Lower leg skin (tissue), 4 donors: ENCODE measurements at places on chromosomes 5 and 9.

DNA sequence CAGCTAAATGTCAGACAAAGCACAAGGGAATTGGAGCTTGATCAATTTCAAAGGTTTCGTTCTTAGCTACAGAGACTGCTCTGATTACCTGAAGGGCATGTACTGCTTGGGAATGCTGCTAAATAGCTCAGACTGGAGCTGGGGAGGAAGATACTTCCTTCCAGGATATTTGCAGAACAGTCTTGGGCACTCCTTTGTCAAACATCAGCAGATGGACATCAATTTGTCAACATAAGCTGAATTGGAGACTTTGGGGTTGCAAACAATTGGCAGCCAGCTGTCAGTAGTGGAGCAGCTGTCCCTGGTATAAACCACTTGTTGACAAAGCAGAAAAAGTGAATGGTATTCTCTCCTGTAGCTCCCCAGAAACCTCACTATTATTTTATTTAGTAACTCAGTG, 182.0 kb downstream of the CCDC192 start:
- DNase-seq = no peak

- DNase-seq = no peak
These were observed 103.8 kb upstream of the LIFR start for GRCh38 chr5:38660194-38660668.

- DNase-seq = no peak
These were observed 103.4 kb downstream of the OTULIN start for GRCh38 chr5:14767735-14768507.

GRCh38 chr5:32909207-32909606, 198.1 kb downstream of the NPR3 start:
- no peak for DNase-seq

GRCh38 chr9:24504521-24504920, 41.2 kb downstream of the IZUMO3 start:
- DNase-seq = no peak

DNA sequence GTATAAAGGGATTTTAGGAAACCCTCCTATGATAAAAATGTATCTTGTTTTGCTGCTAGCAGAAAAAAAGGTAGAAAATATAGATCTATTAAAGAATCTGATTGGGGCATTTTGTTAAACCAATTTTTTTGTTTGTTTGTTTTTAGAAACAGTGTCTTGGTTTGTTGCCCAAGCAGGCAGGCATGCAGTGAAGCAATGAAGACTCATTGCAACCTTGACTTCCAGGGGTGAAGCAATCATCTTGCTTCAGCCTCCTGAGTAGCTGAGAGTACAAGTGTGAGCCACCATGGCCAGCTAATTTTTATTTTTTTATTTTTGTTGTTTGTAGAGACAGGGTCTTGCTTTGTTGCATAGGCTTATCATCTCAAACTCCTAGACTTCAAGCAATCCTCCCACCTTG, 755.8 kb upstream of the EDIL3 start:
- no peak for DNase-seq

DNA sequence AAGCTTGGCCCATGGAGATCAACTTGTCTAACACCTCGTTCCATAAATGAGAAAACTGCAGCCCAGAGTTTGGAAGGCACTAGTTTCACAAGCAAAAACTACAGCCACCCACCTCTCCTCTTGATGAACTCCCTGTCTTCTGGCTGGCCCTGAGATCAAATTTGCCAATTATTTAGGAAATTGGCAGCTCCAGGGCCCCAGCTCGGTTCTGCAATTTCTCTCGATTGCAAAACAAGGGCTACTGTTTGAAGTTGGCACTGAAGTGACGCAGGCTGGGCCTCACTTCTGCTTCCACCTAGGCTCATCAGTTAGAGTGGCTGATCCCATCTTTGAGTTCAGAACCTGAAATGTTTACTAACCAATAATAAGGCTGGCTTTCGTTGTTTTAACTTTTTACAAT, 3.7 kb upstream of the GPX3 start:
- DNase-seq = peak; percentile 79

DNA sequence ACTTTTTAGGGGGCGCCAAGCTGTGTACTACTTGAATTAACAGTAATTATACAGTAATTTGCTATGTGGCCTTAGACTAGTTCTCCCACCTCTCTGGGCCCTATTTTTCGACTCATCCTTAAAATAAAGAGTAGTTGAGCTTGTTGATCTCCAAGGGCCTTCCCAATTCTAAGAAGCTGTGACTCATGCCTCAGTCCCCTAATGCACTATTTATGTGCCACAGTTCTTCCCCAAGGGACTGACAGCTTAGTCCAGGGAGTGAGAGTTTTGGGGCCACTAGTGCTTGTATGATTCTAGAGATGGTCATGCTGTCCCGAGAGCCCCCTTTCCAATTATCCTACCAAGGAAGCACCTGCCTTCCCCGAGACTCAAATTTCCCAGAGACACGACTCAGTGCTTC, 149.7 kb downstream of the PAPPA start:
- DNase-seq = no peak

GRCh38 chr9:87564791-87565241, 67.1 kb downstream of the DAPK1 start:
- no peak for DNase-seq

- DNase-seq = no peak
These were observed 307.8 kb downstream of the NR2F1-AS1 start for GRCh38 chr5:93273176-93273575.

DNA sequence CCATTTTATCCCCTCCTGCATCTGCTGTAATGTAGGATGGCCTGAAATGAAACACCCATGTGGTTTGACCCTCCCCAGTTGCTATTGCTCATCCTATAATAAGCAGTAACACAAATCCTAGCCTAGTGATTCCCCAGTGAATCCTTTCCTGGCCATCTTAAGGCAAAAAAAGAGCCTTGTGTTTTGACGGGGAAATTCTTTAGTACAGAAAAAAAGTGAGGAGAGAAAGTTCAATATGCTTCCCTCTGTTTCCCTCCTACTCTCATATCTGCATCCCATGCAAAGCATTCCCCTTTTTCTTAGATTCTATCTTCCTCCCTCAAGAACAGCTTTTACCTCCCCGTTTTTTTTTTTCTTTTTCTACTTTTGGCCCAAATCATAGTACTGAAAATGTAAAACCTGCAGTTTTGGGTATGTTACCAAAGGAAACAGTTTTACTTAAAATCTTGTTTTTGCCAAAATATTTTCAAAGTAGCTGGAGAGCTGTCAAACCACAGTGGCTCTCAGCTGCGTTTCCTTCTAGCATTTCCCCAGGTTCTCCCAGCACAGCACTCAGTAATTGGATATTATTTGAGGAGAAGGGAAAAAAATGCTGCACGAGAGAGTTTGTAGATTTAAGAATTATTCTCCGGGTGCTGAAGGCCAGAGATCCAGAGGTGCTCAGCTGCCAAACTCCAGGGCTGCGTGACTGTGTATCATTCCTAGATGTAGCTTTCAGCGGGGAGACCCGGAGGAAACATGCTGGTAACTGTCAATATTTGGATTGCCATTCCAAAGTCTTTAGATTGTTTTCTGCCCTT, 321.4 kb downstream of the NPR3 start:
- DNase-seq = no peak

GRCh38 chr5:44714871-44715561, 93.7 kb upstream of the MRPS30 start:
- DNase-seq = no peak

GRCh38 chr5:9125852-9126251, 420.0 kb downstream of the SEMA5A start:
- DNase-seq = no peak

DNA sequence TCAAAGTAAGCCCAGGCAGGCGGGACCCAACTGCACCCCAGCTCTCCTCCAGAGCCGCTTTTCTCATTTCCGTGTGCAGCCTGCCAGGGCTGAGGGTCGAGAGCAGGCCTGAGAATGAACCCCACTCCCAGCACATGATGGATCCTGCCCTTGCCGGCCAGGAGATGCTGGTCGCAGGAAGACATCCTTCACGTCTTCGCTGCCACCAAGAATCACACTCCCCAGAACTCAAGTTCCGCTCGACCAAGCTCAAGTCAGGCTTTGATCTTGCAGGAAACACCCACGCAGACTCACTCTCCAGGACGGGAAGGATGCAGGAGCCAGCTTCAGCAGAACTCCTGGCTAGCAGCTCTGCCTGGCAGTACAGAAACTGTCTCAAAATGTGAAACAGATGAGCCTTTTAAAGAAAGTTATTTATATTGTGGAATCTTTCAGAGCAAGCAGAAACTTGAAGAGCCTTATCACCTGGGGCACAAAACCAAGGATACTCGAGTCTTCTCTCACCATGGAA, 102.4 kb downstream of the ROR2 start:
- DNase-seq = no peak

GRCh38 chr5:98770209-98770910, 3.1 kb upstream of the RGMB start:
- DNase-seq = peak; percentile 92

- no peak for DNase-seq
These were observed 28.1 kb downstream of the TGFBI start for GRCh38 chr5:136056771-136057335.

GRCh38 chr9:135741276-135742219, 39.6 kb downstream of the KCNT1 start:
- DNase-seq = no peak

DNA sequence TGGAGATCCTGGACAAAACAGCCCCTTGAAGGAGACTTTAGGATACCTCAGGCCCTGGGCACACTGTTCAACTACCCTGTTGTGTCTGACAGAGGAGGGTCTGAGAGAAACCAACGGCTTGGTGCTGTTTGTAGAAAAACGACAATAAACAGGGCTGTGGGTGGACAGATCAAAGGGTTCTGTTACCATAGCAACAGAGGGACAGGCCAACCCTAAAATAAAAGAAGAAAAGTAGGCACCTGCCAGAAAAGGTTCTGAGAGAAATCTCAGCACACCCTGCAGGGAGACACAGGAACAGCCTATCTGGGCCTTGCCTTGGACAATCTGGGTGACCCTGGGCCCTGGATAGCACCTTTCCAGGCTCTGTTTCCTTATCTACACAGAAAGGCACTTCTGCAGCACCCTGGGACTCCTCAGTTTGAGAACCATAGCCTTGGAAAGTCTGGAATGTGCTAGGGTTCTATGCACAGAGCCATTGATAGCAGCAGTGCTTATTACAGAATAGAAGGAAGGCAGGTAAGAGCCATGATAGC, 104.8 kb upstream of the TBC1D2 start:
- no peak for DNase-seq

GRCh38 chr5:14486486-14486885, 95.1 kb upstream of the OTULINL start:
- DNase-seq = no peak

- DNase-seq = no peak
These were observed 116.9 kb downstream of the CDH9 start for GRCh38 chr5:26921439-26921838.

DNA sequence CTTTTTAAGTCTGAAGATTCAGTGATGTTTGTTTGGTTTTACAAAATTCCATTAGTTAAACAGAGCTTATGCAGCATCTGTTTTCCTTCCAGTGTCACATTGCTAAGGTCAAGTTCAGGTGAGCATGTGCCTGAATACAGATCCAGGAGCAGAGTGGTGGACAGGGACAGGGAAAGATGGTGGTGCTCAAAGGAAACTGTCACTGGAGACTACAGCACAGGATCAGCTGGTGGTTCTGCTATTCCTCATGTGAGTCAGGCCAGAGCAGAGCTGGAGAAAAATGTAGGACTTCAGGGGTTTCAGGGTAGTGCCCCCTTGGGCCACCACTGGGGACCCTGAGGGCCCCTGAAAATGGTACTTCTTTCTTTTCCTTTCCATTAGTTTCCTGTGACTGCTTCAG, 283.5 kb upstream of the DAP start:
- no peak for DNase-seq

- DNase-seq = no peak
These were observed 1.3 kb downstream of the PHYHD1 start for GRCh38 chr9:128921881-128922763.

DNA sequence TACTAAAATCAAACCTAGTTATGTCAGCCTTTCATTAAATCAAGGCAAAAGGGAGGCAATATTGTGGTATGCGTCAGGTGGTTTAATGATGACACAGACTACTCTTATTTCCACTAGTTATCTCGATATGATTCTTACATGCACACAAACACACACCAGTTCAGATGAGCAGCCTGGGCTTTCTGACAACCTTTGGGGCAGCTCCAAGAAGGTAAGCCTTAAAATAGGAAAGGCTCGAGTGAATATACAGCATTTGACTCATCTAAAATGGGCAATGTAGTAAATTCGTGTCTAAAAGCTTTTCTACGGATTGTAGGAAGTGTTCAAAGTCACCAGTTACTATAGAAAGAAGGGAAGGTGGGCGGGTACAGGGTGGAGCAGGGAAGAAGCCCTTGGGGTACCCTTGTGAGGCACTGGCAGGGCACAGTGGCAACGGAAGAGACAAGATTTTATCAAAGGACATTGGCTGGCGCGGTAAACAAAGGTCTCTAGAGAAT, 1.9 kb downstream of the ANKH start:
- no peak for DNase-seq

- DNase-seq = peak; percentile 52
These were observed 21.2 kb upstream of the SARDH start for GRCh38 chr9:133759146-133759900.

GRCh38 chr5:172746725-172747124, 24.3 kb downstream of the DUSP1 start:
- no peak for DNase-seq

DNA sequence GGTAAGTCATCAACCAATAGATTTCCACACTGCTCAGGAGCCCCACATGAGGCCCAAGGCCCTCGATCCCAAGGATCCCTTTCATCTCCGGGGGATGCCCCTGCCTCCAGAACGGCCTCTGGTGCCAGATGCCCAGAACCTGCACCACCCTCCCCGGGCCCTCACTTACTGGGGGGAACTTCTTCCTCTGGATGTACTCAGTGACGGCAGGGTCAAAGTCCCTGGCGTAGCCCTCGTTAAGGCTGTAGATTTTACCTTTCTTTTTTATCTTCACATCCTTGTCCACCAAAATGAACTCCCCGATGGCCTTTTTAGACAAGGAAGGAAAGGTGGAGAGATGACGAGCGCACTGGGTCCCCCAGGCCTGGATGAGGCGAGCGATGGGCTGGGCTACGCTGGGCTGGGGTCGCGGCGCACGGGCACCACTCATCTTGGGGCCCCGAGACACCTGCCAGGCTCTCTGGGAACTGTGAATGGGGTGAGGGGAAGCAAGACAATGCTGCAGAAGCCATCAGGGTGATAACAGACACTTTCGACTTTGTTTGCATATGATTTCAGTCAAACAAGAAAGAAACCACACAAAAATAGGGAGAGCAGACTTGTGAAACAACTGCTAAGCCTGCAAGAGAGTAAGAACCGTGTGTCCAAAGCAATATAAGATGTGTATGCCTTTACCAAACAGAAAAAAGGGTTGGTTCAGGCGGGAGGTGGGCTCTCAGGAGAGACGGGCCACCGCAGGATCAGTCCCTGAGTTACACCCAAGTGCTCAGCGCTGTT, 13.2 kb upstream of the FBP2 start:
- DNase-seq = no peak

- DNase-seq = no peak
These were observed 157.8 kb upstream of the TNC start for GRCh38 chr9:115275753-115276152.

- DNase-seq = no peak
These were observed 188.5 kb downstream of the PAPPA start for GRCh38 chr9:116342061-116342460.

DNA sequence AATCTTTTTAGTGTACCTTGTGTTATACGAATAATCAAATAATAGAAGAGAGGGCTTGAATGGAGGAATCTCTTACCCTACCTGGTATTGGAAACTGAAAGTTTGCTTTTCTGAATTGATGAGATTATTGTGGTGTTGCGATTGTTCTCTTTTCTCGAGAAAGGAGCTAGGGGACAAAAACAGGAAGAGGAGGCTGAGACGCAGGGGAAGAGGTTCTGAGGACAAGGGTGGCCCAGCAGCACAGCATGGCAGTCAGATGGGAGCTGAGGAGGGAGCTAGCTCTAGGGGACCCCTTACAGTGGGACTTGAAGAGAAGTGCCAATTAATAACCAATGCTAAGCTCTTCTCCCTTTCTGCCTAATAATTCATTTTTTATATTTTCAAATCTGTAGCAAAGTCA, 183.3 kb upstream of the DMAC1 start:
- DNase-seq = no peak
